ENCODE measurements at places on chromosomes 11 and 22.

DNA sequence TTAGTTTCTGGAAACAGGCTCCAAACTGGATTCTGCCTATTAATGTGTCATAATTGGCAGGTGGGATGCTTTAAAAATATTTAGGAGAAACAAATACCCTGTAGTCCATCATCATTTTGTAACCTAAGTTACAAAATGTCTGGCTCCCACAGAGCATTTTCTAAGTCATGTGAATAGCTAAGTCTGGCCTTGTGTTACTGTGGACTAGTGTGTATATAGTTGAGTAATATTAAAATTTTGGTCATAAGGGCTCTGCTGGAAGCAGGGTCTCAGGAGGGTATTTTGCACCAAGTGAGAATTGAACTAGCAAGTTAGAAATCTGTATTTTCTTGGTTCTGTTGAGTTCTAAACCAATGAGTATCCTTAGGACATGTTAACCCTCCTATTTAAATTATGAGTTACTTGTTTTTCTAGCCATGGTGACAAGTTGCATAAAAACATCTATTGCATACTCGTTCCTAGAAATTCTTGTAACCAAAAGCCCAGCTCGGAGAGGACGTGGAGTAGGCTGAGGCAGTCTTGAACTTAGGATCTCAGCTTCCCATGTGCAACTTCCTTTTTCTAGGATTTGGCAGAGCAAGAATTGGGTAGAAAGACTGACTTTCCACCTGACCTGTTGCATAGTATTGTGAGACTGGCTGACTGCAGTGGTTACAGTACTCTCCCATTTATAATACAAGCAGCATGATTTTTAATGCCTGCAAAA lies 5.4 kb downstream of the PTPMT1 start:
- no peak for DNase-seq

DNA sequence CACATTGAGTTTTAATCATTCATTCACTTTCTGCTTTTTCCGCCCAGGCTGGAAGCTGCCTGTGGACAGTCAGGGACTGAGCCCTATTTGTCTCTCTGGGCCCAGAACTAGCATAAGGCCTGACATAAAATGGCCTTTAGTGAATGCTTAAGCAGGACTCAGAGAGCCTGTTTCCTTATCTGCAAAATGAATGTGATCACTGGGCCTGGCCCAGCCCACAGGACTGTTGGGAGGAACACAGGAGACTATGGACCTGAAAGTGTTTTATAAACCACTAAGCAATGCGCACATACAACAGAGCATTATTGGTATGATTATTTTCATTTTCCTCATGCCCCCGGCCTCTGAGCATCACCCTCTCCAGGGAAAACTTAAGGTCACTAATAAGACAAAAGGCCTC lies 3.9 kb upstream of the MYH9 start:
- no peak for DNase-seq

GRCh38 chr11:121472312-121472711 lies 19.5 kb upstream of the SORL1-AS1 start:
- no peak for DNase-seq

DNA sequence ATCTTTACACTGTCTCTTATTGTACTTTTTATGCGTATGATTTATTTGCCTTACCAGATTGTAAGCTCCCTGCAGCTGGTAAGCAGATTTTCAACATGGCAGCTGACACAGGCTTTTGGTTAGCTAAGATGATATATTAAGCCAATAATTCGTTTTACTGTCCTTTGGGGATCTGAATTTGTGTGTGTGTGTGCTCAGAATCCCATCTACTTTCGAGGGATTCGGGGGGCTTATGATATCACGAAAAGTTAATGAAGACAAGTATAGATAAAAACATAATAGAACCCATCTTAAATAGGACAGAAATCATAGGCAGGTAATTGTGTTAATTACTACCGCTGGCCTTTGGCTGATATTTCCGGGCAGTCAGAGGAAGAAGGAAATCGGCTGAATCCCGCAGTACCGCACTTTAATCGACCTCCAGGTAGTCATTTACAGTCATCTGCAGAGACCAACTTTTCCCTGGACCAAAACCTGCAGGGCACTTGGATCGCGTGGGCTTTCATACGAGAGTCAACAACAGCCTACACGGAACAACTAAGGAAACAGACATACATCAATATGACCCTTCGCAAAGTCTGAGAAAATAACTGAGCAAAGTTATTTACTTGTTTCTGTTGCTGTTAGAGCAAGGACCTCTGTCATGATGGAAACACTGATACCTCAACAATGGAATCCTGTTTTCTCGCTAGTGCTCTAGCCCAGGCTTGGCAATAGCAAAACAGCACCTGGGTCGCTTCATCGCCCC lies 802 bp downstream of the KBTBD3 start:
- DNase-seq: no peak

GRCh38 chr11:32256466-32256865 lies 165.6 kb downstream of the RCN1 start:
- no peak for DNase-seq

GRCh38 chr11:81870066-81870412 lies 863.6 kb downstream of the FAM181B start:
- DNase-seq: no peak

DNA sequence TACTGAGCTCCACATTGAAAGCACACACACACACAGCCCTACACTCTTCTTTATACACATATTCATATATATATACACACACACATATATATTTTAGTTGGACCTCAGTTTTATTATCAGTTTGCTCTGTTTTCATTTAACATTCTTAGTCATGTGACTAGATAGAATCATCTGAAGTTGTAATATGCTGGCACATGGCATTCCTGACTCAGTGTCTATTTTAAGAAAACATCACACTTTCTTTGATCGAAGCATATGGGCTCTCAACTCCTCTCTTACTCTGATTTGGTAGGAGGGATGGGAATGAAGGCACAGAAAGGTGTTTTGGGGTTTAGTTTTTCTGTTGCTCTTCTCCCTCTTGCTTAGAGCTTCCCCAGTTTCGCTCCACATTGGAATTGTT lies 24.8 kb downstream of the AMOTL1 start:
- DNase-seq: no peak

- no peak for DNase-seq
Measured at GRCh38 chr22:48116871-48117270, 1354.4 kb downstream of the TBC1D22A start.

GRCh38 chr11:94245121-94245520 lies 59.3 kb upstream of the IZUMO1R start:
- DNase-seq: no peak

GRCh38 chr11:293852-294661 lies 5.1 kb downstream of the PGGHG start:
- DNase-seq: no peak
